Activated T-cell treated with anti-CD3 and anti-CD28 coated beads, Interleukin-2, amount 50 U/mL, for 72 hours (primary cell): ENCODE measurements at places on chromosomes 7 and 10. TPM values are rescaled to one million over a fixed set of nuclear protein-coding genes. Genes with fewer than 3 reads are reported as not detected.

DNA sequence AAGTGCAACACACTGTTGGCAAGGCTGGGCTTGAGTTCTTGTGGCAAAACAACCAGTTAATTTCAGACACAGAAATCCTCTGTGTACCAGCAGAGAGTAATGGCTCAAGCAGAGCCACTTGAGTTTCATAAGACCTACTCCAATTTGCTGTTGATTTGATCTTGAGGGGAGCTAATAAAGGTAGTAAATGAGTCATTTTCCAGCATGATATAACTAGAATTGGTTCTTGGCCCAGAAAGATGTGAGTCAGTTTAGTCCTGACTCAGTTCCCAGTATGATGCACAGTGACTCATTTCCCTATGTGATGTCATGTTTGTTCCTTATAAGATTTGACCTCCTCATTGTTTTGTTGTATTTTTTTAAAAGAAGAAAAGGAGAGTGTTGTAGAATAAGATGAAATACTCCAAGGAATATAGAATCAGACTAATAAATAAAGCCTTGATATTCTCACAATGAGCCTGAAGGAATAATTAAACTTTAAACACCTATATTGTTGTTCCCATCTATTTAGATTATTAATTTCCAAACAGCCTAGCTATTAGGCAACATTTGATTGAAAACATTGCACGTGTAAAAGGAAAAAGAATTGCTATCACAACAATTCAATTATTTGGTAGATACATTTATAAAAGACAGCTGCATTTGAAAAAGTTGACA is 186.2 kb downstream of the REEP3 start:
- peak overlapping the region; percentile 83 for H3K4me3 ChIP-seq
- DNase-seq, result peak; percentile 39
- H3K27ac ChIP-seq, result peak overlapping the region; percentile 91
- H3K4me1 ChIP-seq, result peaks cover 20% of the 10 kb centered on the region
- H3K36me3 ChIP-seq, result no peaks in the 10 kb centered on the region

DNA sequence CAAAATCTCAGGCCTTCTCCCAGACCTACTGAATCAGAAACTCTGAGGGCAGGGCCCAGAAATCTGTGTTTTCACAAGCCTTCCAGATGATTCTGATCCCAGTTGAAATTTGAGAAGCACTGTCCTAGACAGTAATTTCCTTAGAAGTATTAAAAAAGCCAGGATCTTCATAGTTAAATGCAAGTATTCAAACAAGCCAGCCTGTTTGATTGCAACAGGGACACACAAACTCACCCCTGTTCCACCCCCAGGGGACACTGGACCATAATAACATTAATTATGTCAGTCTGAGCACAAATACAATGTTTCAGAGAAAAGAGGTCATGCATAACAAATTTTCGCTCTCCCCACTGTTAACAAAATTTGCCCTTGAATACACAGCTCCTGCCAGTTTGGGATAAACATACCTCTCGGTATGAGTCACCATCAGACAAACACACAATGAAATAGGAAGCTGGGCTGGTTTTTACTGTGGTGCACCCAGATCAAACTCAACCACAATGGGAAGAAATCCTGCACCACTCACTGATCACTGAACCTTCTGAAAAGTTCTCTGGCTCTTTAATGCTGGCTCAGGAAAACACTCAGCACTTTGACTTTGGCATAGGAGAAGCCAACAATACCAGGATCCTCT is 34.3 kb downstream of the ABLIM1 start:
- no peak overlapping the region for H3K27ac ChIP-seq
- DNase-seq, result no peak
- H3K4me3 ChIP-seq, result no peak overlapping the region
- H3K27me3 ChIP-seq, result peaks cover 15% of the 10 kb centered on the region

DNA sequence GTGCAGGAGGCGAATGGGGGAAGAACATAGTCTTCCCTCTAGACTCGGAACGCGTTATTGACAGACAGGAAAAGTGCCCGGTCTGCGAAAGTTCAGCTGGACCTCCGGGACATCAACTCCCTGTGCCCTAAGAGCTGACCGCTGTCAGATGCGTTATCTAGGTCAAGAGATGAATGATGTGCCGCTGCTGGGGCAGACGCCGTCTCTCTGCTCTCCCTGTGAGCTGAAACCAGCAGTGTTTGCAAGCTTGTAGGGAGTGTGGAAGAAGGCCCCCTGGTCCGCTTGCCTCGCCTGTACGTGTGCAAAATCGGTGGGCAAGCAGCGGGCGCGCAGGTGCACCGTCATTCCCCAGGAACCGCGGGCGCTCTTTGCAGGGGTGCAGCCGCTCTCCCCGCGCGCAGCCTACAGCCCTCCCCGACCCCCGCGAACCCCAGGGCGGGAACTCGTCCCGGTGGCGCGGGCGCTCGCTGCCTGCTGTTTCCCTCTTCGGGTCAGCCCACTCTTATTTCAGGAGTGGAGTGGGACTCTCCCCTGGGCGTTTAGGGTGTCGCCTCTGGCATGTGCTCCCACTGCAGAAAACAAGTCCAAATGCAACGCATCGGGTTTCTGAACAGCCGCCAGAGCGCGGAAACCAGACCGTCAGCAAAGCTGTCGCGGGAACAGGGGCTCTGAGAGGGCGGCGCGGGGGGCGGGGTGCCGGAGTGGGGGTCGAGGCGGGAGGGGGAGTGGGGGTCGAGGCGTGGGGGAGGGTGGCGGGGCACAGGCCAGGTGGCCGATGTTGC is 1.8 kb upstream of the PFKFB3 start:
- H3K27ac ChIP-seq, result no peak overlapping the region
- peak overlapping the region; percentile 86 for H3K4me3 ChIP-seq
- H3K4me1 ChIP-seq, result peaks cover 32% of the 10 kb centered on the region
- H3K27me3 ChIP-seq, result no peaks in the 10 kb centered on the region
- H3K36me3 ChIP-seq, result peaks cover 15% of the 10 kb centered on the region
- peak; percentile 37 for DNase-seq

DNA sequence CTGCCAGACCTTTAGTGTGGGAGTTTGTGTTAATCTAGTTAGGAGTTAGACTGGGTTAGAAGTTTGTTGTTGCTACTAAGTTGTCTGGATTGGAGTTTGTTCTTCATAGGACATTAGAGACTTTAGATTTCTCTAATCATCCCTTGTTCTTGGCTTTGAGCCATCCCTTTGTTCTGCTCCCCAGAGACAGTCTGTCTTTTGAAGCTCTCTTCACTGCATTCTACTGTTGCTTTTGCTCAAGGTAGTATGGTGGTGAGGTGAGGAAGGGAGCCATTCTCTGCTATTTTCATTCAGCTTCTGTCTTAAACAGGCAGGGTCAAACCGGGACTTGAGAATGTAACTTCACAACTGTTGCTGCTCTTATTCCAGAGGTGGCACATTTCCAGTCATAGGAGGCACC is 10.4 kb upstream of the TARP start:
- no peaks in the 10 kb centered on the region for H3K36me3 ChIP-seq
- H3K27ac ChIP-seq, result no peak overlapping the region
- no peaks in the 10 kb centered on the region for H3K4me1 ChIP-seq
- H3K27me3 ChIP-seq, result no peaks in the 10 kb centered on the region
- no peak overlapping the region for H3K4me3 ChIP-seq

- H3K36me3 ChIP-seq, result peaks cover 16% of the 10 kb centered on the region
- H3K27ac ChIP-seq, result peak overlapping the region; percentile 100
- peaks cover 10% of the 10 kb centered on the region for H3K4me1 ChIP-seq
- DNase-seq, result peak; percentile 60
- H3K4me3 ChIP-seq, result no peak overlapping the region
Observed at GRCh38 chr10:11176746-11177145, 159.1 kb downstream of the CELF2 start.

GRCh38 chr7:100803398-100804161 is 23.7 kb downstream of the EPHB4 start:
- H3K4me3 ChIP-seq, result no peak overlapping the region
- peaks cover 7% of the 10 kb centered on the region for H3K4me1 ChIP-seq
- no peak overlapping the region for H3K27ac ChIP-seq
- peaks cover 8% of the 10 kb centered on the region for H3K27me3 ChIP-seq
- H3K36me3 ChIP-seq, result no peaks in the 10 kb centered on the region

DNA sequence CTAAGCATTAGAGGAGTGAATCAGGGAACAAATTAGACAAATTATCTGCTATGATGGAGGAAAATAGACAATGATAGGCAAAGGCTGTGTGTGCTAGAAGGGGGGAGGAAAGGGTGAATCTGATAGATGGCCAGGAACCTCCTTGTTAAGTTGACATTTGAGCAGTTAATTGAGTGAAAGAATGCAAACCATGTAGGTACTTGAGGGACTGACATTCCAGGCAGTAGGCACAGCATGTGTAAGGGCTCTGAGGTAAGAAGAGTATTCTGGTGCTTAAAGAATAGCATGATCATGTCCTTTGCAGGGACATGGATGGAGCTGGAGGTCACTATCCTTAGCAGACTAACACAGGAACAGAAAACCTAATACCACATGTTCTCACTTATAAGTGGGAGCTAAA is 48.6 kb upstream of the TES start:
- DNase-seq, result no peak
- H3K27ac ChIP-seq, result no peak overlapping the region
- H3K4me1 ChIP-seq, result peaks cover 9% of the 10 kb centered on the region
- peaks cover 14% of the 10 kb centered on the region for H3K27me3 ChIP-seq
- H3K4me3 ChIP-seq, result no peak overlapping the region

- no peak overlapping the region for H3K27ac ChIP-seq
- no peaks in the 10 kb centered on the region for H3K27me3 ChIP-seq
- H3K4me1 ChIP-seq, result peaks cover 5% of the 10 kb centered on the region
- no peaks in the 10 kb centered on the region for H3K36me3 ChIP-seq
- no peak overlapping the region for H3K4me3 ChIP-seq
Observed at GRCh38 chr10:80609331-80609730, 71.6 kb downstream of the SH2D4B start.

GRCh38 chr7:43071604-43072003 is 40.8 kb upstream of the HECW1 start:
- H3K36me3 ChIP-seq, result no peaks in the 10 kb centered on the region
- peak overlapping the region; percentile 14 for H3K4me3 ChIP-seq
- DNase-seq, result peak; percentile 26
- no peak overlapping the region for H3K27ac ChIP-seq
- peaks cover 38% of the 10 kb centered on the region for H3K27me3 ChIP-seq

DNA sequence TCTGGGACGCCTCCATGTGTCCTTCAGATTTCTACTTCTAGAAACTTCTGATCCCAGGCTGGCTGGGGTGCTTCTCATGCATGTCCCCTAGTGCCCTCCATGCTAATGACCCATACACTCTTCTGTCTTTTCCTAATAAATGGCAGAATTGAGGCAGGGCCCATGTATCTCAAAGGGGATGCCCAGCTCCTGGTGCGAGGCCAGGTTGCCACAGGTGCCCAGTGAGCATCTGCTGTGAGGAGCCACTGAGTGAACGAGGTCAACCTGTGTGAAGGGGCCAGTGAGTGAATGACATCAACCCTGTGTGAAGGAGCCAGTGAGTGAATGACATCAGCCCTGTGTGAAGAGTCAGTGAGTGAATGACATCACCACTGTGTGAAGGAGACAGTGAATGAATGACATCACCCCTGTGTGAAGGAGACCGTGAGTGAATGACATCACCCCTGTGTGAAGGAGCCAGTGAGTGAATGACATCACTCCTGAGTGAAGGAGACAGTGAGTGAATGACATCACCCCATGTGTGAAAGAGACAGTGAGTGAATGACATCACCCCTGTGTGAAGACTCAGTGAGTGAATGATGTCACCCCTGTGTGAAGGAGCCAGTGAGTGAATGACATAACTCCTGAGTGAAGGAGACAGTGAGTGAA is 478.9 kb downstream of the PTPRN2 start:
- DNase-seq, result no peak
- no peak overlapping the region for H3K27ac ChIP-seq
- H3K4me1 ChIP-seq, result no peaks in the 10 kb centered on the region
- peaks cover 9% of the 10 kb centered on the region for H3K27me3 ChIP-seq

GRCh38 chr7:138276891-138277290 is 183.2 kb upstream of the TRIM24 start:
- H3K36me3 ChIP-seq, result no peaks in the 10 kb centered on the region
- no peak for DNase-seq
- no peaks in the 10 kb centered on the region for H3K27me3 ChIP-seq

DNA sequence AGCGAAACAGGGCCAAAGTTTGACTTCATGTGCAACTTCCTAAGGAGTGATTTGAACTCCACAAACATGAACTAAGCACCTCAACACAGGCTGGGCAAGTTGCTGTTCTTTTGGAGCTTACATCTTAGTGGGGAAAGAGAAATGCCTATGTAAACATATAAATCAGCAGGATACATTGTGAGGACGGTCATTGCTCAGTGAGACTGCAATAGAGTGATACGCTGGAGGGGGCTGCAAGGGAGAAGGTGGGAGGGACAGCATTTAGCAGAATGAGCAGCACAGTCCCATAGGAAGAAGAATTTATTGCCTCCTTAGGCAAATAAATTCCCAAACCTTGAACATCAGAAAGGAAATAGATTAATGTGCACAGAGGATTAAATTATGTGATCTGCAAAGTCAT is 90.0 kb downstream of the EGFR start:
- peaks cover 42% of the 10 kb centered on the region for H3K27me3 ChIP-seq
- H3K4me1 ChIP-seq, result peaks cover 8% of the 10 kb centered on the region
- no peaks in the 10 kb centered on the region for H3K36me3 ChIP-seq
- no peak for DNase-seq

- no peaks in the 10 kb centered on the region for H3K27me3 ChIP-seq
- no peak overlapping the region for H3K4me3 ChIP-seq
- H3K36me3 ChIP-seq, result no peaks in the 10 kb centered on the region
- no peak overlapping the region for H3K27ac ChIP-seq
Observed at GRCh38 chr7:18740579-18740988, 245.0 kb downstream of the HDAC9 start.

DNA sequence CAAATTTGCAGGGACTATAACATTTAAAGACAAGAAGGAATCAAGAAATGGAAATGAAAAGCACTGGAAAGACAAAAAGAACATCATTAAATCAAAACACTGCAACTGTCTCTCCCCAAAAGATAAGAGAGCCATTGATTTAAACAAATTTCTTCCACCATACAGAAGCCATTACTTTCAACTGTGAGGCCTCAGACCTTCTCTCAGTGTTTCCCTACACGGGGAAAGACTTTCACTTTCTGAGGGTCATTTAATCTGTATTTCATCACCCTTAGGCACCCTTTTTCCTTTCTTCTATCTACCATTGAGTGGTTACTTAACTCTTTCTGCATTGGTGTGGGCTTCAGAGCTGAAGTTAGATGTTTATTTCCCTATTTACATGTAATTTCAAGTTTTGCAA is 47.5 kb downstream of the CCDC172 start:
- H3K27me3 ChIP-seq, result no peaks in the 10 kb centered on the region
- DNase-seq, result no peak
- no peak overlapping the region for H3K27ac ChIP-seq
- H3K4me1 ChIP-seq, result no peaks in the 10 kb centered on the region
- no peaks in the 10 kb centered on the region for H3K36me3 ChIP-seq
- H3K4me3 ChIP-seq, result no peak overlapping the region

DNA sequence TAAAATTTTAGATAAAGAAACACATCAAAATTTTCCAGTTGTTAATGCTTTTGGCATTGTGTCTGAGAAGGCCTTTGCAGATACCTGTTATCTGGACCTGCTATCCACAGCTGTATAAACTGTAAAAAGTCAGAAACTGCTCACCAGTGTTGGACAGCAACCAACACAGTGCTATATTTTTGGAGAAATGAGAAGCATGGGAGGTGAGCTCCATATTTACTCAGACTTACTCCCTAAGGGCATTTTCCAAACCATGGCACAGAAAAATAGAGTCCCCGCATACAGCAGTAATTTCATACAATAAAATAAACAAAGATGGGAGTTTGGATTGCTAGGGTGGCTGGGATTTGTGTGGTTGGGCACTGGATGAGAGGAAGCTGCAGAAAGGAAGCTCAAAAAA is 136.3 kb upstream of the GLI3 start:
- no peak overlapping the region for H3K4me3 ChIP-seq
- H3K4me1 ChIP-seq, result no peaks in the 10 kb centered on the region
- H3K27me3 ChIP-seq, result no peaks in the 10 kb centered on the region

Gene PTER
- total RNA-seq, result 40.7 TPM

Gene UPK3B
- total RNA-seq, result 3.3 TPM

Gene GIMAP4
- total RNA-seq, result 114 TPM
